Right hindlimb (tissue), 1 donor: ENCODE measurements at places on chromosomes 1 and 21.

DNA sequence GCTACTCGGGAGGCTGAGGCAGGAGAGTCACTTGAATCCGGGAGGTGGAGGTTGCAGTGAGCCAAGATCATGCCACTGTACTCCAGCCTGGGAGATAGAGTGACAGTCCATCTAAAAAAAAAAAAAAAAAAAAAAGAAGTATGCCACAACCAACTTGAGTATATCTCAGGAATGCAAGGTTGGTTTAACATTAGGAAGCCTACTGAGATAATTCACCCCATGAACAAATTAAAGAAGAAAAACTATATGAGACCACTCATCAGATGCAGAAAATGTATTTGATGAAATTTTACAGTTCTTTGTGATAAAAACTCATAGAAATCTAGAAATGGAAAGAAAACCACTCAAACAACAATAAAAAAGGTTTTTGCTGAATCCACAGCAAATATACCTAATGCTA lies 373.8 kb downstream of the LMO4 start:
- no peak for DNase-seq

DNA sequence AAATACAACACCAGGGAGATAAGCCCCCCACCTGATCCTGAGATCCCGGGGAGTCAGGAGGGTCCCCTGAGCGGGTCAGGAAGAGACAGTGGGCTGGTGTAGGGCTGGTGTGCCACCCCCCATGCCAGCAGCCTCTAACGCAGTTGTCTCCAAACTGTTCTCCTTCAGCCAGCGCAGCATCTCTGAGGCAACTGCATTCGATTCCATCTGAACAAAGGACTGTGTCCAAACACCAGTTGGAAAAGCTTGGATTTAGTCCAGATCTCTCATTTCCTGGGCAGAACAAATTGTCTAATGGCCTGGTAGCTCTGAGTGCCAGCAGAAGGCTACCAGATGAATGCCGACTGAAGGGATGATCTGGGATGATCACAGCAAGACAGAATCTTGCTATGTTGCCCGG lies 44.1 kb upstream of the EIF4G3 start:
- DNase-seq: no peak

GRCh38 chr1:210981490-210981889 lies 152.5 kb downstream of the KCNH1 start:
- no peak for DNase-seq

DNA sequence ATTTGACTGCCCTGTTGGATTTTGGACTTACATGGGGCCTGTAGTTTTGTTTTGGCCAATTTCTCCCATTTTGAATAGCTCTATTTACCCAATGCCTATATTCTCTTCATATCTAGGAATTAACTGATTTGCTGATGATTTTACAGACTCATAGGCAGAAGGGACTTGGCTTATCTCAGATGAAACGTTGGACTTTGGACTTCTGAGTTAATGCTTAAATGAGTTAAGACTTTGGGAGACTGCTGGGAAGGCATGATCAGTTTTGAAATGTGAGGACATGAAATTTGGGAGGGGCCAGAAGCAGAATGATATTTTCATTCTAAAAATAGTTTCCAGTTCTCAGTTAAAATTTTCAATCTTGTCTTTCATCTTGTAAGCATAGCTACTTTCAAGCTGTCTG lies 222.3 kb downstream of the COP1 start:
- no peak for DNase-seq

DNA sequence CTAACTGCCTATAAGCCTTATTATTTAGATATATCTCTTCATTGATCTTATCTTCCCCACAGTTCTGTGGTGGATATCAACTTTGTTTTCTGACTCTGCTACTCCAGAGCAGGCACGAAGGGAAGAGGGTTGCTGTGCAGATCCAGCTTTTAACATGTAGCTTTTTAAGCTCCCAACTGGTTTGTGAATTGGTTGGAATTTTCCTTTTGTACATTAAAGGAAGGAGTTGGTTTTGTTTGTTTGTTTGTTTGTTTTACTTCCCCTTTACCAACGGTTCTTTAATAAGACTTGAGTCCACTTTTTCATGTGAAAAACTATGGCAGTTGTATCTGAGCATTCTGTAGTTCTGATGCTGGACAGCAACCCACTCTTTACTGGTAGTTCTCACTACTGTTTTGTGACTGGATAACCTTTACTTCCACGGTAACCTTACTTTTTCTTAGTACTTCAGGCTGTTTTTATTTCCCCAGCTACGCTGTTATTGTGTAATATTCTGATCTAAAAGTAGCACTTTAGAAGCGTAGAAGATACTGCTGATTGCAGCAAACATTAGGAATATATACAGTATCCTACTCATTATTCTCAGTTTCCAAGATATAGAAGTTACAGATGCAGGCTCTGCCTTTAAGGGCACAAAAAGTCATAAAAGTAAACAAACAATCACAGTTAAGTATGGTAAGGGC lies 1.6 kb downstream of the GNPAT start:
- DNase-seq: no peak

DNA sequence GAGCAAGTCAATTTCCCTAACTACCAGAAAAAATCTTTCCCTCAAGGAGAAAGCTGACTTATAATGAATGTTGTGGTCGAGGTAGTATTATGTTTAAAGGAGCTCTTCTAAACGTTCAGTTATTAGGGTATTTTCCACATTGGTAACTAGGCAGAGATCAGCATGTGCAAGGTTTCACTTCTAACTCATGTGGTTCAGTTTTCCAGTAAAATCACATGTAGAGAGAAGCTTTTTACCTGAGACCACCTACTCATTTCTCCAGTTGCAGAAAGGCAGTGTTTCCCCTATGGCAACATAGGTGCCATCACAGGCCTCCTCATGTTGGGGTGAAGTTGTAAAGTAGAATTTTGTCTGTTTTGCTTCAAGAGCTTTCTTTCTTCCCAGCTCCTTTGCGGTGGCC lies 23.7 kb downstream of the IL23R start:
- no peak for DNase-seq

DNA sequence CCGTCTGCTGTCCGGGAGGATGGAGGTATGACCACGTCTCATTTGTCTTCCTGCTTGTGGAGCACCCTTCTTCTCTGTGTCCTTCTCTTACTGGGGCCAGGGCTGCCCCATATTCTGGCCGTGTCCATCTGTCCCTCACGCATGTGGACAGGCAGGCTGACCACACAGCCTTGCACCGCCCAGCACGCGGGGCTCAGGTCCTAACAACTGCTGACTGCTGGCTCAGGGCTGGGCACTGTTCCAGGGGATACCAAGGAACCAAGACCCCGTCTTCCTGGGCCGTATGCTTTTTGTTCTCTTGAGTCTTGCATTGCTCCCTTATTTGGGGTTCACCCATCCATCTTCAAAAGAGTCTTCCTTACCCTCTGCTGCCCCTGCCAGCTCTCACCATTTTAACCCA lies 17.5 kb upstream of the SPSB1 start:
- no peak for DNase-seq

DNA sequence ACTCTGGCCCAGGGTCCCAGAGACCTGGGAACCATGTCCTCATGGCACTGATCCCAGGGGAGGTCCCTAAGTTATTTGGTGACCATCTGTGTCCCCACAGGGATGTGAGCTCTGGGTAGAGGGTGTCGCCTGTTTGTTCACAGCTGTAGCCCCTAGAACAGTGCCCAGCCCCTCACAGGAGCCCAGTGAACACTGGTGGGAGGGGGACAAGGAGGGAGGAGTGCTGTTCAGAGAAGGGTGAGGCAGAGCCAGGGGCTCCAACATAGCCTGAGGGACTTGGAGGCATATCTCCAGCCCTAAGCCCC lies 450.4 kb downstream of the MATN1 start:
- DNase-seq: no peak

GRCh38 chr1:67213164-67213563 lies 46.9 kb downstream of the IL23R start:
- no peak for DNase-seq

DNA sequence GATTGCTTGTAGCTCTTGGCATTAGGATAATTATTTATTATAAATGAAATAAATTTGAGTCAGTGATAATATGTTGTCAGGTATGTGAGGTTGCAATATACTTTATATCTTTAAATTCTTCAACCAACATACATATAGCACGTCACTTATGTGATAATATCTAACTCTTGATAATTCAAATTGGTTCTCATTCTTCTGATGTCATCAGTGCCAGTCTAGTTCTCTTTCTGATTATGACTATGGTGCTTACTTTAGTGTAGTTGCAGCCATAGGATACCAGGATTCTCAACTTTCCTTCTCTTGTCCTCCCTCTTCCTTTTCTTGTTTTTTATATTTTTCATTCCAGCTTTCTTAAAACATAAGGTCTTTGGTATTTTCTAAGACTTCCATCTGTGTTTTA lies 34.8 kb upstream of the ATP6V1G3 start:
- no peak for DNase-seq

DNA sequence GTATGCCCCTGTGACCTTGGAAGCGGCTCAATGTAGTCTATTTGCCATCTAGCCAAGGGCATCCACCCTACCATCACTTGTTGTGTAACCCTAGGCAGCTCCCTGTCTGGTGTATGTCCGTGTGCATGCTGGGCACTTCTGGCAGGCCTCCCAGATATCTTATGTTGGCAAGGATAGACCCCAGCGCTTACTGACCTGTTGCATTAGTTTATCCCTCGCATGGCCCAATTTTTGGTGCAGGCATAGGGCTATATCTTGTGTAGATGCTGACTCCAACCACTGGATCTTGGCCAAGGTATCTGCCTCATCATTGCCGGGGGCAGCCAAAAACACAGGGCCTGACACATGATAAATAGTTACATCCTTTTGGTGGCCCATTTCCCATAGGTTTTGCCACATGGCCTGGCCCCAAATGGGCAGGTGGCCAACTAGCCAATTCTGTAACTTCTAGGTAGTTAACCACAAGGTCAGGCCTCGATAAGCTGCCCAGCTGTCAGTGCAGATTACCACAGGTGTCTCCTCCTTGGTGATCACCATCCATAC lies 14.0 kb upstream of the TBX19 start:
- DNase-seq: no peak

GRCh38 chr21:20999659-21000058 lies 1.4 kb downstream of the NCAM2 start:
- peak; percentile 72 for DNase-seq

GRCh38 chr21:34995979-34996303 lies 53.2 kb downstream of the RUNX1 start:
- DNase-seq: no peak

DNA sequence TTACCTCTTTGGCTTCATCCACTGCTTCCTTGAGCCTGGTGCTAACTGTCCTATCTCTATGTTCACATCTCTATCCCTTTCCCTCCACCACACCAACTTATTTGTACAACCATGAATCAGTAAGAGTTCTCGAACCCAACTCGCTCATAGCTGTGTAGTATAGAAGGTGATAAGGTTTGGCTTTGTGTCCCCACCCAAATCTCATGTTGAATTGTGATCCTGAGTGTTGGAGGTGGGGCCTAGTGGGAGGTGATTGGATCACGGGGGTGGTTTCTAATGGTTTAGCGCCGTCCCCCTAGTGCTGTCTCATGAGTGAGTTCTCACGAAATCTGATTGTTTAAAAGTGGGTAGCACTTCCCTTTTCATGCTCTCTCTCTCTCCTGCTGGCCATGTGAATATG lies 235.6 kb upstream of the FMN2 start:
- DNase-seq: no peak

- DNase-seq: no peak
Measured at GRCh38 chr1:81349194-81349965, 451.4 kb upstream of the ADGRL2 start.

GRCh38 chr1:157390651-157391050 lies 161.7 kb downstream of the FCRL5 start:
- DNase-seq: no peak

GRCh38 chr1:22111620-22112019 lies 31.3 kb downstream of the WNT4 start:
- no peak for DNase-seq

DNA sequence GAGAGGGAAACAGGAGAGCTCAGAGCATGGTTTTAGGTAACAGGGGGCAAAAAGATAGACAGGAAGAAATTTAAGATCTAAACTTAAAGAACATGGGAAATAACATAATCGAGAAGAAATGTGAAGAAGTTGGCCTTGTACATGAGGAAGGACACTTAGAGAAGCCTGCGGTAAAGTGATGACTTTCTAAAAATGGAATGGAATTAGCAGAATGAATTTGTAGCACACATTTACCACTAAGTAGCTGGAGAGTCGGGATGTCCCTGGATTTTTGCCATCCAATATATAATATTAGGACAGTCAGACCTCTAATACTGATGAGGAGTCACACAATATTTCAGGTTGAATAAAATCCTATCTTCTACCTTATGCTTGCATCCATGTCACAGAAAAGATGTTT lies 77.7 kb upstream of the C1orf87 start:
- no peak for DNase-seq

DNA sequence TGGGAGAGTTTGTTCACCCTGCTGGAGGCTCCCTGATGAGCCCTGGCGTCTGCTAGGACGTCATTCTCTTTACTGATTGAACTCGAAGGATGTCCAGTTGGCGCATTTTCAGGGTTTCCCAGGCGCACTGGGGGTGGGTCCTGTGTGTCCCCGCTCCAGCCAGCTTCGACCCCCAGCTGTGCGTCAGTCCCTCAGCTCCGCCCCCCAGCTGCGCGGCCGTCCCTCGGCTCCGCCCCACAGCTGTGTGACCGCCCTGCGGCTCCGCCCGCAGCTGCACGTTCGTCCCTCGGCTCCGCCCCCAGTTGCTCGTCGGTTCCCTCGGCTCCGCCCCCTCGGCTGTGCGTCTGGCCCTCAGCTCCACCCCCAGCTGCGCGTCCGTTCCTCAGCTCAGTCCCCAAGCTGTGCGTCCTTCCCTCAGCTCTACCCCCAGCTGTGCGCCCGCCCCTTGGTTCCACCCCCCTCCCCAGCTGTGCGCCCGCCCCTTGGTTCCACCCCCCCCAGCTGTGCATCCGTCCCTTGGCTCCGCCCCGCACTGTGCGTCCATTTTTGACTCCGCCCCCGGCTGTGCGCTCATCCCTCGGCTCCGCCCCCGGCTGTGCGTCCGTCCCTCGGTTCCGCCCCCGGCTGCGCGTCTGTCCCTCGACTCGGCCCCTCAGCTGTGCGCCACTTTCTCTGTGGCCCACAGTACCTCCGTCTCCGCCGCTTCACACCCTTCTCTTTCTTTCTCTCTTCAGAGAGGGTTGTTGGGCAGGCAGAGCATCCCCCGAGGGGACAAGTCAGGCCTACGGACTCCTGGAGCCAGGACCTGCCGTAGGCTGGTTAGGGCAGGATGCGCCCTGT lies 61.3 kb downstream of the FAAP20 start:
- DNase-seq: peak; percentile 99

DNA sequence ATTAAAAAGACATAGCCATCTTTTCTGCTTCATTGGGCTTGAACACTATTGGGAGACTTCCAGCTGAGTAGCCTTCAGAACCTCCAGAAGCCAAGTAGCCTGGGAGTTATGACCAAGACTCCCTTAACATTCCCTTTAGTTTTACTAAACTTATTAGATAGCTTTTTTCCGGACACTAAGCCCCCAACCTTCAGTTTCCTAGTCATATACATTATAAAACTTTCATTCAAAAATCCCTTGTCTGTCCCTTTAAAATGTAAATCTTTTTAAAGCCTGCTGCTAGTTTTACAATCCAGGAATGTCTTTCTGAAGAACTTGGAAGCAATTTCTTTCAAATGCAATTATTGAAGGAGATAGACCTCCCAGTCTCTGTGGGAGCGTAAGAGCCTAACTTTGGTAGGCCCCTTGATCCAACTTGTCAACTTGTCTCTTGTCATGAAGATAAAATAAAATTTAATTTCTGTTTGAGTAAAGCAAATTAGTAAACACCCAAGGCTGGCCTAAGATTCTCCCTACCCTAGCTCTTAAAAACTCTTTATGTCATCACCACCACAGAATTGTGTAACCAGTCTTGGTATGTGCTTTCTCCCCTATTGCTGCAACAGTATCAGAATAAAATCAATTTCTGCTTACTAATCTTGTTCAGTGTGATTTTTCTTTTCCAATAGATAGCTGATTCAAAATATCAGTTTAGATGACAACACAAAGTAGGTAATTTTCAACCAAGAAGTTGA lies 796.2 kb downstream of the PLA2G4A start:
- DNase-seq: no peak
